Skin of body (tissue), 3 donors: ENCODE measurements at places on chromosomes 7 and 10. TPM values are rescaled to one million over a fixed set of nuclear protein-coding genes. Genes with fewer than 3 reads are reported as not detected.

- DNase-seq, result no peak
These were observed 168.9 kb downstream of the PKD1L1 start for GRCh38 chr7:47779341-47779771.

The OPALIN gene
- total RNA-seq, result not detected

- DNase-seq, result no peak
These were observed 15.8 kb upstream of the SLF2 start for GRCh38 chr10:100896876-100897461.

The MYOZ1 gene
- total RNA-seq, result 122 TPM

GRCh38 chr7:26040085-26040484, 111.9 kb upstream of the NFE2L3 start:
- no peak for DNase-seq

- no peak for DNase-seq
These were observed 227.1 kb downstream of the ARHGAP12 start for GRCh38 chr10:31701546-31701945.

The CAMK2B gene
- 2.2 TPM for total RNA-seq

The ADARB2 gene
- 0.10 TPM for total RNA-seq

- no peak for DNase-seq
These were observed 207.8 kb downstream of the TAX1BP1 start for GRCh38 chr7:27947586-27948278.

- DNase-seq, result peak; percentile 86
These were observed 283.9 kb downstream of the PLXDC2 start for GRCh38 chr10:20100171-20100570.

The ABCC2 gene
- 2.1 TPM for total RNA-seq

GRCh38 chr10:88389456-88389855, 193.7 kb downstream of the RNLS start:
- DNase-seq, result no peak

The ZNF487 gene
- total RNA-seq, result 8.0 TPM

GRCh38 chr10:96610817-96611216, 24.0 kb upstream of the TM9SF3 start:
- no peak for DNase-seq

The FANK1 gene
- total RNA-seq, result 3.1 TPM

GRCh38 chr7:18198868-18199267, 171.2 kb upstream of the PRPS1L1 start:
- no peak for DNase-seq

DNA sequence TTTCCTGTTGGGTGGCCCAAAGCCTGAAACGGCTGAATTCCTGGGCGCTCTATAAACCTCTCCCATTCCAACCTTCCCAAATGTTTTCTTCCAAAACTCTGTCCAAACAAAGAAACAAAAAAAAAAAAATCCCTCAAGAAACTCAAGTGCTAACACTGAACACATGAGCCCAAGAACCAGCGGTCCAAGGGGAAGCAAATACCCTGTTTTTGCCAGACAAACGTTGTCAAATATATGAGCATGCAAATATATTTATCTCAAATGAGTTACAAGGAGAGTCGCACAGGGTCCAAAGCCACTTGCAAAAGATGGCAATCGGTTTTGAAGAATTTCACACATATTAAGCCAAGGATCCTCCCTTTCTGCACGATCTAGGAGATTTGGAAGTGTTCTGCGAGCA, 23.3 kb upstream of the EMX2 start:
- peak; percentile 97 for DNase-seq

The LIPM gene
- 17.1 TPM for total RNA-seq
